ENCODE measurements at places on chromosomes 3 and 15.

- DNase-seq: no peak
These were observed 19.5 kb downstream of the ANAPC13 start for GRCh38 chr3:134466331-134466730.

DNA sequence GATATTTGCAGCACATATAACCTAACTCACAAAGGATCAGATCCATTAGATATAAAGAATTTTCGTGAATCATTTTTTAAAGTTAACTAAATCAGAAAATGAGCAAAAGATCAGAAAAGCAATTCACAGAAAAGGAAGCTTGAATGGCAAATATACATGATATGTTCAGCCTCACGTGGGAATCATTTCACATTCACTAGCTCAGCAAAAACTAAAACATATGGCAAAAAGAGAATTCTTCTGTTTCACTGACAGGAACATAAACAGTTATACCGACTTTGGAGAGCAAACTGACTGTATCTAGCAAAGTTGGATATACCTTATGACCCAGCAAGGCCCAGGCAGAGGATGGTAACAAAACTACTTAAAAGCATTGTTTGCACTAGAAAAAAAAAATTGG is 34.0 kb upstream of the NR2E3 start:
- no peak for DNase-seq

GRCh38 chr15:77042955-77043920 is 27.7 kb downstream of the TSPAN3 start:
- no peak for DNase-seq

GRCh38 chr3:185328324-185329004 is 34.5 kb upstream of the MAP3K13 start:
- DNase-seq: no peak

- no peak for DNase-seq
These were observed 188.5 kb upstream of the RBMS3 start for GRCh38 chr3:29092348-29092747.

- DNase-seq: no peak
These were observed 82.1 kb downstream of the SMAD6 start for GRCh38 chr15:66784174-66784573.

GRCh38 chr3:128207951-128208350 is 54.7 kb downstream of the EEFSEC start:
- no peak for DNase-seq

GRCh38 chr15:85711580-85712192 is 83.0 kb downstream of the KLHL25 start:
- no peak for DNase-seq

GRCh38 chr3:72810063-72810462 is 38.2 kb downstream of the SHQ1 start:
- DNase-seq: no peak

- no peak for DNase-seq
These were observed 188.4 kb upstream of the WNT5A start for GRCh38 chr3:55675478-55675877.

- peak; percentile 49 for DNase-seq
These were observed 168.1 kb upstream of the CD96 start for GRCh38 chr3:111373861-111374260.

GRCh38 chr15:89469426-89470096 is 26.8 kb downstream of the RHCG start:
- DNase-seq: no peak

DNA sequence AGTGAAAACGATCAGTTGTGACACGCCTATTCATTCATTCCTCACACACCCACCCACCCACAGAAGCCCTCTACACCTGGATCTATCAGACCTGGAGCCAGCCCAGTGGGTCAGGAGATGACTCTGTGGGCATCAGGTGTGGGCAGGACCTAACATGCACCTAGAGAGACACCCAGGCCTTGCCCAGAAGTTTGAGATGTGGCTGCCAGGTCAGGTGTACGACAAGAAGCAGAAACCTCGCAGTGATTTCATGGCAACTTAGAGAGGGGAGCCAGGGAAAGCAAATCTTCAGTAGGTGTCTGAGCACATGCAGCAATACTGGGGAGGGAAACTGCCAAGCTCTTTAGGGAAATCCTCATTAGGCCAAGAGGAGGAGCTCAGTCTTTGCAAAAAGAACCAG is 264.7 kb upstream of the ROPN1 start:
- DNase-seq: no peak

DNA sequence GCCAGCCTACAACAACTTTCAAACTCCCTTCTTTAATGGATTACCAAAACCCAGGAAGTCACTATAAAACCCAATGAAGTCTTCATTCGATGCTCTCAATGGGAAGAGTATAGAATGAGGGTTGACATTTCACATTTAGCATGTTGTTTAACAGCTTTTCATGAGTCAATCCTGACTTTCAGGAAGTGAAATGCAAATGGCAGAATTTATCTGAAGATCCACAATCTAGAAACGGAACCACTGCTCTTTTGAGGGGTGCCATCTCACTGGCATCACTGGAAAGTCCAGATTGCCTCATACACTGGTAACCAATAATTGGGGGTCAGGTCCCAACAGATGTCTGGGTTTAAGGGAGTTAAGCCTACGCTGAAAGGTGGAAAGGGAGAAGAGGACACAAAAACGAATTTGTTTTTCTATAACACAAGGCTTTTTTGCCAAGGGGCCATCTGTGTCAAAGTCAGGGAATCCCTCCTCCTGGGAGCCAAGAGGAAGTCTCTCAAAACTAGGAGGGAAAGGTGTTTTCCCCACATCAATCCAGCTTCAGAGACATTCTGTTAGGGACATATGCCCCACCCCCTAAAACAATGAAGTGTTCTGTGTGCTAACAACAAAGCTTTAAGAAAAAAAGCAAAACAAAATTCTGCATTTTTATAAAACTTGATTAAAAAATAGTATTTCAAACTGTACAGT is 12.0 kb upstream of the ATP1B3 start:
- no peak for DNase-seq

GRCh38 chr3:62363275-62363674 is 10.1 kb downstream of the FEZF2 start:
- no peak for DNase-seq

- no peak for DNase-seq
These were observed 521.3 kb downstream of the TUSC7 start for GRCh38 chr3:117230924-117231323.

DNA sequence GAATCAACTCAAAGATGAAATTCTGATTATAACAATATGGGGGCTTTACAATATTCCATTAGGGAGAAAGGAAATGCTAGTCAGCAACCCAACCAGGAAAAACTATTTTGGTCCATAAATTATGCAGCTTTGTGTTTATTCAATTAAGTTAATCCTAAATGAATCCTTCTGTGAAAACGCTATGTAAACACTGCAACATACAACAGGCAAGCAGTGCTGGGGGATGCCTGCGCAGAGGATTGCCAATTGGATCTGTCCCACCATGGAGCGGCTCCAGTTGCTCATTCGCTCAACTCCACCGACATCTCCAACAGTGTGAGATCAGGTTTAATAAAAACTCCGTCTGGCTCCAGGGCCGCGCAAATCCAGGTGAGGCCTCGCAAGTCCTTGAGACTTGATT is 290.5 kb upstream of the VEPH1 start:
- no peak for DNase-seq

DNA sequence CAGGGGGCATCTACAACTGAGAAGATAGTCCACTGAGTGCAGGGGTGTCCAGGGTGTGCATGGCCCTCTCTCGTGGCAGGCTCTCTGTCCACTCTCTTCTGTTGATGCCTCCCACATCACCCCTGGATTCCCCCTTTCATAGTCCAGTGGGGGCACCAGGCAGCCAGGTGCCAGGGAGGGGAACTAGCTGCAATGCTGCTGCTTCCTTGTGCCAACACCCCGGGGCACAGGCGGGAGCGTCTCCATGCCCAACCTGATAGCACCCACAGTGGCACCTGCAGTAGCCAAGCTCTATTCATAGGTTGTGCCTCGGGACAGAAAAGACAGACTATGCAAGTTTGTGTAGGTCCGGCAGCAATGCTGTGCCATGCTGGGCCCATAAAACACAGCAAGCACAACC is 11.7 kb downstream of the DUOX2 start:
- DNase-seq: no peak

- DNase-seq: peak; percentile 89
These were observed 35.6 kb upstream of the GYG1 start for GRCh38 chr3:148955544-148956346.

DNA sequence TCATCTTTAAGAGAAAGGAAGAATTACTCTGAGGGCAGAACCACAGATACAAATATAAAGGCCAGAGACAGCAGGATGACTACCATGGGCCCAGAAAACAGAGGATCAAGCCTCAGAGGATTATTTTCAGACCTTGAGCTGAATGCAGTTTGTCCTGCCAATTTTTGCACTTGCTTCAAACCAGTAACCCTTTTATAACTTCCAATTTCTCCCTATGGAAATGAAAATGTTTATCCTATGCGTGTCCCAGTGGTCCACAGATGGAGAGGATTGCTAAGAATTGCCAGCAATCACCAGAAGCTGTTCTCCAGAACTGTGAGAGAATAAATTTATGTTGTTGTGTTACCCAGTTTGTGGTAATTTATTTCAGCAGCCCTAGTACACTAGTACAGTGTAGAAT is 26.4 kb upstream of the MME start:
- DNase-seq: no peak

GRCh38 chr15:63188247-63188925 is 1.0 kb upstream of the RAB8B start:
- no peak for DNase-seq

- no peak for DNase-seq
These were observed 10.2 kb downstream of the GCSAM start for GRCh38 chr3:112122870-112123269.

DNA sequence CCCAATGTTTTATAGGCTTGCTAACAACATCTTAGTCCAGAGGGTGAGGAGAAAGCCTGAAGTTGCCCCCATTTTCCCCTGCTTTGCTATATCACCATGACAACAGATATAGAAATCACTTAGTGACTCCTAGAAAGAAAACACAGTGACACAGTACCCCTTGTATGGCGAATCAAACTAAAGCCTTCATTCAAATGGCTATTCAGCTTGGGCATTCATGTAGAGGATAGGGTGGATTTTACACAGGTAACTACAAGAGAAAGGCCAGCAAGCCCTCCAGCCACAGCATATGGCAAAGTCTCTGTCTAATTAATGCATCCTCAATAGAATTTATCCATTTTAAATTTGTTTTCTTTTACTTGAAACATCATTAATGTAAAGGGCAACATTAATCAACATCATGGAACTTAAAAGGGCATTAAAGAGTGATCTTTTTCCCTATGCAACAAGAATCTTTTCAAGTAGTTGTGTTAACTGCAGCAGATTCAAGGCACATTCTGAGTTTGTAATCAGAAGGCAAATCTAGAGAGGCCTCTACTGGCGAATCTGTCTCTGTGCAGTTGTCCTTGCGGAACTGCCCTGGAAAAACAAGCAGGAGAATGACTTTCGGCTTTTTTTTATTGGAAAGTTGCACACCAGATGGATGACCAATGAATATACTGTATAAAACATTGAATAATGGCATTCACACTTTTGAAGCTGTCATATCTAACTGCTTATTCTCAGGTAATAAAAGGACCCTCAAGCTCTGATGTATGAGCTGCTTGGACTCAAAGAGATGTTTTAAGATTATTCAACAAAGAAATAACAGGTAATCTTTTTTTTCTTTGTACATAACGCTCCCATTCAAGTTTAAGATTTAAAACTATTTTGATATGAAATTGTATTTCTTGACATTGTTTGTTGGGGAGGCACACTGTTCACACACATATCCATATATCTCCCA is 621.7 kb upstream of the AGTR1 start:
- peak; percentile 81 for DNase-seq

DNA sequence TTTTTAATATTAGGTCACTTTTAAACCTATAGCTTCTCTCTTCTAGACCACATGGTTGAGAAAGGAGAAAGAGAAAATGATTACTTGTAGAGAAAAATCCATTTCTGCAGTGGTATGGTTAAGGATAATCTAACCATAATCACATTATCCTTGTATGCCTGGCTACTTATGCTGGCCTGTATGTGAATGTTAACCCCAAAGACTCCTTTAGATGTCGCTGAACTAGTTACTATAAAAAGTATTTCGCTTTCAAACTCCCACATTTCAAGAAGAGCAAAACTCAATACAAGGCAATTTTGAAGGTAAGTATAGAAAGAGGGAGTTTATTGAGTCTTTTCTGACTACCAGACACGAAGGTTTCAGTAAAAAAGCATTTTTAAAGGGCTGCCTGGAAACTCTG is 2.2 kb downstream of the KCTD6 start:
- DNase-seq: no peak

DNA sequence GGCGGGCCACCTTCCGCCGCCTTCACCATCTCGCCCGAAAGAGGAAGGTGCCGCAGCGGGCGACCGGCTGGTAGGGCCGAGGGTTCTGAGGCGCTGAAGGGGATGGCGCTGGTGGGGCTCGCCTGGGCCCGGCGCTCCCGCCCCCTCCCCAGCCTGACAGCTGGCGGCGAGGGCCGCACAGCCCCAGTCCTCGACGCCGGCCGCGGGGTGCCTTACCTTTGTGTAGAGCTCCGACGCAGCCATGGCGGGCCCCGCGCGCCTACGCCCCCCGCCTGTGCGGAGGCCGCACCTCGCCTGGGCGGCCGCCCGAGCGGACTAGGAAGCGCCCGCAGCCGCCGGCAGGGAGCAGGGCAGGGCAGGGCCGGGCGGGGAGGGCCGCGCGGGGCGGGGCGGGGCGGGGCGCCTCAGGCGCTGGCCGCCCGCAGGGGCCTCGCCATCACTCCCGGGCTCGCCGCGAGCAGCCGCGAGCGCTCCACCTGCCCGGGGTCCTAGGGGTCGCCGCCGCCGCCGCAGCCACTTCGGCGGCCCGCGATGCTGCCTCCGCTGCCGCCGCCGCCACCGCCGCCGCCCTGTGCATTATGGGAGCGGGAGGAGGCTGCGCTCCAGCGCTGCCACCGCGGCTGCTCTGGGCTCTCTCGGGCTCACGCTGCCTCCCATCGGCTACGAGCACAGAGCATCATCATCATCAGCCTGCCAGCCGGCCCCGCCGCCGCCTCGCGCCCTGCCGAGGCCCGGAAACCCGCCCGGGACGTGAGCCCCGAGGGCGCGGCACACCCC is at the start of gene MYO5A:
Gene MYO5A (minus strand): TSS at position 317 of the 777 bp plus-strand sequence. CDS start 74 bp downstream, at position 243.
- peak; percentile 81 for DNase-seq

- peak; percentile 2 for DNase-seq
These were observed 841.9 kb downstream of the OTOL1 start for GRCh38 chr3:162338514-162338913.

DNA sequence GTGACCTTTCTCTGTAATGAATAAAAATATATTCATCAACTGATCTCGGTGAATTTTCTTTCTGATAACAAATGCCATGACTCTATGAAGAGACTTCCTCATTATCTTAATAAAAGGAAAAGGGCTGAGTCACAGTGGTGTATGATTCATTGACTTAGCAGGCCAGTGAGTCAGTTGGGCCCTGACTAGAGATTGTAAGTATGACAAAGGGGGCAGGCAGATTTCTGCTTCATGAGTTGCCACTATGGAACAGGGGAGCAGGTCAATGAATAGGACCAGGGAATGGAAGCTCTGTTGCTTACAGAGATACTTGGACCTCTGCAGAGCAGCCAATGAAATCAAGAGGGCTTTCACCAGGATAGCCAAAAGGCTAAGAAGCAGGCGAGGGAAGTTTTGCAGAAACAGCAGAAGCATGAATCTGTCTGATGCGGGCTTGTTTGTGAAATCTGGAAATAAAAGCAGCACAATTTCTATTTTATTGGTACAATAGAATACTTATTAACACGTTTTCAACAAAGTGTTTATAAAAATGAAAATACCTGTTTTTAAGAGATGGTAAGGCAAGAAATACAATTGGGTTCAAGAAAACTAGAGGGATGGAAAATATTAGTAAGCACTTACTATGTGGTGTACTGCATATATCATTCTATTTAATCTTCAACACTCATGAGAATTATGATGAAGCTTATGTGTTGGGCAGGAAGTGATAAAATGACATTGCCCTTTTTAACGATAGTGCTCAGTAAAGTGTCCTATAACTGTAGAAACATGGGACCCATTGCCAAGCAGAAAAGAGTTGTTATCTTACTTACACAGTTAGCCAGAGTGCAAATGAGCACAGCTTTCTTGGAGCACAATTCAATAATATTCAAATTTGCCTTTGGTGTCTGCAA is 169.8 kb upstream of the MYRIP start:
- peak; percentile 97 for DNase-seq
